ENCODE measurements at places on chromosomes 11 and 22.
A peak's percentile ranks its signal among the peaks of the same experiment; 100 is the strongest.

- H3K36me3 ChIP-seq: no peaks in the 10 kb centered on the region
- no peak overlapping the region for H3K4me3 ChIP-seq
- H3K4me1 ChIP-seq: peaks cover 26% of the 10 kb centered on the region
- no peak for DNase-seq
Measured at GRCh38 chr11:8333811-8334401, 70.2 kb upstream of the LMO1 start.

DNA sequence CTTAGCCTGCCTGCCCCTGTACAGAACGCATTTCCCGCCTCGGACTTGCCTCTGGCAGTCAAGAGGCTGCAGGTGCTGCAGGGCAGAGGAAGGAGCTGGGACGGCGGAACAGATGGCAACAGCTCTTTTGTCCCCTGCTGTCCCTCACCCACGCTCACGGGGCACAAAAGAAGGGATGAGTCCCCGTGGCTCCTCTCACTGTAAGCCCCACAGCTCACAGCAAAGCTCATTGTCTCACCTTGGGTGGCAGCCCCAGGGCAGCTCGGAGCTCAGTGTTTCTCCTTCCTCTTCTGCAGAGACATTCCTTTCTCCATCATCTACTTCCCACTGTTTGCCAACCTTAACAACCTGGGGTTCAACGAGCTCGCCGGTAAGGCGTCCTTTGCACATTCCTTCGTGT lies 24.3 kb downstream of the SLC25A18 start:
- H3K36me3 ChIP-seq: peaks cover 10% of the 10 kb centered on the region
- no peak overlapping the region for H3K27ac ChIP-seq
- DNase-seq: no peak

DNA sequence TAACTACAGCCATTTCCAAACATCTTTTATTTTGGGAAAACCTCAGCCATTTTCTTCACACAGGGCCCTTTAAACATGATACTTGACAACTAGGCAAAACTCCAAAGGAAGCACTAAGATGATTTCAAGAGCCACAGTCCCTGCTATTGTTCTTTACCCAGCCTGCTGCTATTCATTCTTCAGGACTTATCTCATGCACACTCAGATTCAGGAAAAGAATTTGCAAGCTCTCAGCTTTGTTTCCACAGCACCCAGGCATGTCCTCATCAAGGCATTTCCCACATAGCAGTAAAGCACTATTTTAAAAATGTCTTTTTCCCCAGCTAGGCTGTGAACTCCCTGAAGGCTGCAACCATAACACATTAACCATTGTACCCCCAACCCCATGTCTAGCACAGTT lies 609.3 kb upstream of the CCDC90B start:
- no peak overlapping the region for H3K4me3 ChIP-seq
- no peaks in the 10 kb centered on the region for H3K27me3 ChIP-seq

DNA sequence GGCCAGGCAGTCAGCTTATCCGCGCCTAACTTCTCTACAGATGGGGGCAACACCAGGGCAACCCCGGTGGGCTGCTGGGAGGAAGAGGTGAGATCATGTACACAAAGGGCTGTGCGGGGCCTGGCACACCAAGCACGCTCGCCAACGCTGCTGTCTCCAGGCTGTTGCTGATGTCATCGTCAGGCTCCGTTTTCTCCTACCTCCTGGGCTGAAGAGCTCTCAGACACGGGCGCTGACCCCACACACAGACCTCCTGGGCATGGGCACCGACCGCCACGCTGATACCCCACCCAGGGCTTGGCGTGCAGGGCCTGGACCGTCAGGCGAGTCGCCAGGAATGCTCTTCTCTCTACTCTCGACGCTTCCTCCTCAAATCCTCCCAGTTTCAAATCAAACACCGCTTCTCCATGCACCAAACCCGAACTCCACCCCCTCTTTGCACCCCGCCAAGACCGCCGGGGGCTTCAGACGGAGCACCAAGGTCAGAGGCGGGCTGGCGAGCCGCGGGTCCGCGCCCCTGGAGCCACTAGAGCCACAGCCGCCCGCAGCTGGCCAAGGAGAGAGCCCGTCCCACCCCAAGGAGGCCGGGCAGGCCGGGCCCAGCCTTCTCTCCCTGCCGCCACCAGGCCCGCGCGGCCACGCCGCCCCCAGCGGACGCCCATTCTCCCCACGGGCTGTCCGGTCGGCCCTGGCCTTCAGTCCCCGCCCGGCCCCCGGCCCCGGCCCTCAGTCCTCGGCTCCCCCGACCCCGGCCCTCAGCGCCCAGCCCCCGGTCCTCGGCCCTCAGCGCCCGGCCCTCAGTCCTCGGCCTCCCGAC lies 772 bp downstream of the SBF1 start:
- H3K27me3 ChIP-seq: no peaks in the 10 kb centered on the region
- H3K27ac ChIP-seq: no peak overlapping the region
- H3K4me1 ChIP-seq: peaks cover 10% of the 10 kb centered on the region
- no peak for DNase-seq
- no peaks in the 10 kb centered on the region for H3K36me3 ChIP-seq

- H3K27ac ChIP-seq: no peak overlapping the region
- peaks cover 2% of the 10 kb centered on the region for H3K4me1 ChIP-seq
- H3K4me3 ChIP-seq: peak overlapping the region; percentile 87
- H3K27me3 ChIP-seq: no peaks in the 10 kb centered on the region
Measured at GRCh38 chr22:31496735-31497146, 405 bp downstream of the SFI1 start.

- H3K27ac ChIP-seq: no peak overlapping the region
- peaks cover 13% of the 10 kb centered on the region for H3K4me1 ChIP-seq
- H3K4me3 ChIP-seq: no peak overlapping the region
- H3K27me3 ChIP-seq: no peaks in the 10 kb centered on the region
- no peak for DNase-seq
Measured at GRCh38 chr11:93117565-93117964, 80.2 kb downstream of the SLC36A4 start.

- no peak overlapping the region for H3K27ac ChIP-seq
- H3K36me3 ChIP-seq: no peaks in the 10 kb centered on the region
- peaks cover 22% of the 10 kb centered on the region for H3K4me1 ChIP-seq
Measured at GRCh38 chr11:34656062-34656720, 35.3 kb downstream of the EHF start.

GRCh38 chr11:63922673-63923192 lies 5.8 kb upstream of the RCOR2 start:
- no peaks in the 10 kb centered on the region for H3K27me3 ChIP-seq
- H3K36me3 ChIP-seq: no peaks in the 10 kb centered on the region
- H3K4me1 ChIP-seq: peaks cover 25% of the 10 kb centered on the region
- no peak for DNase-seq
- H3K4me3 ChIP-seq: no peak overlapping the region
- H3K27ac ChIP-seq: no peak overlapping the region

- H3K4me1 ChIP-seq: peaks cover 6% of the 10 kb centered on the region
- no peak overlapping the region for H3K4me3 ChIP-seq
- no peak for DNase-seq
- H3K36me3 ChIP-seq: no peaks in the 10 kb centered on the region
- no peak overlapping the region for H3K27ac ChIP-seq
- no peaks in the 10 kb centered on the region for H3K27me3 ChIP-seq
Measured at GRCh38 chr11:133212201-133212600, 320.1 kb downstream of the OPCML start.

- H3K4me3 ChIP-seq: no peak overlapping the region
- no peak for DNase-seq
- H3K36me3 ChIP-seq: no peaks in the 10 kb centered on the region
- H3K4me1 ChIP-seq: peaks cover 6% of the 10 kb centered on the region
- H3K27me3 ChIP-seq: no peaks in the 10 kb centered on the region
Measured at GRCh38 chr11:35011944-35012343, 95.5 kb downstream of the PDHX start.

DNA sequence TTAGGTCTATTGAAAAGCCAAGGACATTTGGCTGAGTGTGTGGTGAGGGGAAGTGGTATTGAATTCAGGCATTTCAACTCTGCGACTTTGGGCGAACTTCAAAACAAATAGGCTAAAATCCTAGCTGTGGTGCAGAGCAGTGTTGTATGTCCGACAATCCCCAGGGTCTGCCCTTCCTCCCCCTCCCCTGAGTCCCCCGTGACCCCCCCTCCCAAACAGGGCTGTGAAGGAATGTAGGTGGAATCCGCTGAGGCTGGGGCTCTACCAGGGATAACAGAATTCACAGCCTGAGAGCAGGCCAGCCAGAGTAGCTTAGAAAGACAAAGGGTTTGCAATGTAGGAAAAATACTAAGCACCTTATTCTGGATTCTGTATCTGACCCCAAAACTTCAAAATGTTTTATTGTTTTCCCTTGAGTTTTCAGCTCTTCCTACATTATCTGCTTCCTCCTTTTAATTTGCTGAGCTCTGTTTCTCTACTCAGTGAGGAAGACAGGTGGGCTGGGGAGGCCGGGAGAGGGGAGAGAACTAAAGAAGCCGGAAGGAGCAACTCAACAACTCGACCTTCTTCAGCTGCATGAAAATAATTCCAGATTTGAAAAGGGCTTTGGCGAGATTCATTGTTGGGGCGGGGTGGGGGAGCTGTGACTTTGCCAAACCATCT lies 315.2 kb downstream of the BLID start:
- no peaks in the 10 kb centered on the region for H3K27me3 ChIP-seq
- no peaks in the 10 kb centered on the region for H3K36me3 ChIP-seq
- peak overlapping the region; percentile 80 for H3K27ac ChIP-seq
- H3K4me3 ChIP-seq: peak overlapping the region; percentile 23
- H3K4me1 ChIP-seq: peaks cover 15% of the 10 kb centered on the region
- DNase-seq: peak; percentile 74

DNA sequence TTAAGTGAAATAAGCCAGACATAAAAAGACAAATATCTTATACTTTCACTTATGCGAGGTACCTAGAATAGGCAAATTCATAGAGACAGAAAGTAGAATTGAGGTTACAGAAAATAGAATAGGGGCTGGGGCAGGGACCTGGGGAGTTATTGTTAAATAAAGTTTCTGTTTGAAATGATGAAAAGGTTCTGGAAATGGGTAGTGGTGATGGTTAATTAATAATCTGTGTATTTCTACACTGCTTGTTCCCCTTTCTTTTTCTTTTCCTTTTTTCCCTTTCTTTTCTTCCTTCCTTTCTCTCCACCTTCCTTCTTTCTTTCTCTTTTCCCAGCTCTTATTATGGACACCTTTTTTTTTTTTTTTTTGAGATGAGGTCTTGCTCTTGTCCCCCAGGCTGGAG lies 2.8 kb downstream of the NAALADL1 start:
- H3K27me3 ChIP-seq: peaks cover 22% of the 10 kb centered on the region
- no peaks in the 10 kb centered on the region for H3K36me3 ChIP-seq
- H3K27ac ChIP-seq: no peak overlapping the region
- no peak for DNase-seq

DNA sequence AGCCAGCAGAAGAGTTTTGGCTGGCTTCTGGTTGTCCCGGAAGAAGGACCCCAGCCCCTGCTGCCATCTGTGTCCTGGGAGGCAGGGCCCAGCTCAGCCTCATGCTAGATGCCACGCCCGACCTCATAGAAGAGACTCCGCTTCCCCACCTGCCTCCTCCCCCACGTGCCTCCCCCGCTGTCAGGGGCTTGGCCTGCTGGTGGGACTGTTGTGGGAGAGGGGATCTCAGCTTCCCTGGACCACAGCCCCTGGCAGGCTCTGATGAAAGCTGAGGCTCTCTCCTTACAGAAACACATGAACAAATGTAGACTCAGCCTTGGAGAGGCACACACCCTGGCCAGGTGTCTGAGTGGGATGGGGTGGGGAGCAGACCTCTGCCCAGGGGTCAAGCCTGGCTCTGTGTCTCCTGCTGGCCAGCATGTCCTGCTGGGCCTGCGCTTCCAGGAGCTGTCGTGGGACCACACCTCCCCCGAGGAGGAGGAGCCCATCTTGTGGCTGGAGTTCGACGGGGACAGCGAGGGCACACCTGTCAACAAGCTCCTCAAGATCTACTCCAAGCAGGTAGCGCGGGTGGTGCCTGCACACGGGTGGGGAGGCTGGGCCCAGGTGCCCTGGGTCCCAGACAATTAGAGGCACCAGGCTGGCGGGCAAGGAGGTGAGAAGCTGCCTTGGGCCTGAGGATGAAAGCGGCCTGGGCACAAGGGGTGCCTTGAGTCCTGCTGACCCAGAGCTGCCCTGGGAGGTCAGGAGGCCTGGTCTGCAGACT lies 14.1 kb downstream of the FRMD8 start:
- H3K36me3 ChIP-seq: peaks cover 43% of the 10 kb centered on the region
- H3K27ac ChIP-seq: no peak overlapping the region
- H3K27me3 ChIP-seq: no peaks in the 10 kb centered on the region
- DNase-seq: no peak
- no peak overlapping the region for H3K4me3 ChIP-seq
- peaks cover 2% of the 10 kb centered on the region for H3K4me1 ChIP-seq

- peaks cover 4% of the 10 kb centered on the region for H3K36me3 ChIP-seq
- H3K4me1 ChIP-seq: peaks cover 3% of the 10 kb centered on the region
- H3K27ac ChIP-seq: no peak overlapping the region
- H3K27me3 ChIP-seq: peaks cover 2% of the 10 kb centered on the region
- no peak for DNase-seq
Measured at GRCh38 chr22:50613291-50613981, 12.8 kb downstream of the MAPK8IP2 start.

DNA sequence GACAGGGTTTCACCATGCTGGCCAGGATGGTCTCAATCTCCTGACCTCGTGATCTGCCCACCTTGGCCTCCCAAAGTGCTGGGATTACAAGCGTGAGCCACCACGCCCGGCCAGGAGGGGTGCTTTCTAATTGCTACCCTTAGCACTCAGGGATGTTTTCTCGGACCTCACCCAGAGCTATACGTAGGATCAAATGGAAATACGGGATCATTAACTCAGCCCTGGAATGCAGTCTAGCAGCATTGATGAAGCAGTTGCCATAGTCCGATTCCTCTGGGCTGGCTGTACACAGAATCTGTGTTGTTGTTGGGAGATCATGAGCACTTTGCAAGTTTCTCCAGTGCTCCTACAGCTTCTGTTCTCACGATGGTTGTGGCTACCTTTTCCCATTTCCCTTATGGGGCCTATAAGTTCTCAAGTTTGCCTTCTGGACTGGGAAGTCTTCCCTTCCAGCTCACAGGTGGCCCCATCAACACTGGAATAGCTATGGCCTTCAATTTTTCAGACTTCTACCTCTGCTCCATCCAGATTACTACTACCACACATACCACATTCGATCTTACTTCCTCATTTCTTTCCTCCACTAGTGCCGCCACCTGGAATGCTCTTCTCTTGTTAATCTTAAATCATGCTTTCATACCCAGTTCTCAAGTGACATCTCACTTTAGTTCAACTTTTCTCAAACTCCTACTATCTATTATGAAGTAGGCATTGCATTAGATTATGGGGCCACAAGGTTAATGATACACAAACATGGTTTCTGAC lies 16.1 kb upstream of the PCF11 start:
- no peak for DNase-seq
- no peaks in the 10 kb centered on the region for H3K4me1 ChIP-seq
- no peaks in the 10 kb centered on the region for H3K36me3 ChIP-seq
- peaks cover 17% of the 10 kb centered on the region for H3K27me3 ChIP-seq

- H3K27me3 ChIP-seq: no peaks in the 10 kb centered on the region
- H3K4me3 ChIP-seq: no peak overlapping the region
- no peaks in the 10 kb centered on the region for H3K36me3 ChIP-seq
- no peak overlapping the region for H3K27ac ChIP-seq
- H3K4me1 ChIP-seq: no peaks in the 10 kb centered on the region
Measured at GRCh38 chr11:111347723-111348115, 31.4 kb downstream of the POU2AF1 start.

Data from neuronal stem cell (in vitro differentiated cells).